ENCODE measurements at places on chromosomes 13 and 19.

DNA sequence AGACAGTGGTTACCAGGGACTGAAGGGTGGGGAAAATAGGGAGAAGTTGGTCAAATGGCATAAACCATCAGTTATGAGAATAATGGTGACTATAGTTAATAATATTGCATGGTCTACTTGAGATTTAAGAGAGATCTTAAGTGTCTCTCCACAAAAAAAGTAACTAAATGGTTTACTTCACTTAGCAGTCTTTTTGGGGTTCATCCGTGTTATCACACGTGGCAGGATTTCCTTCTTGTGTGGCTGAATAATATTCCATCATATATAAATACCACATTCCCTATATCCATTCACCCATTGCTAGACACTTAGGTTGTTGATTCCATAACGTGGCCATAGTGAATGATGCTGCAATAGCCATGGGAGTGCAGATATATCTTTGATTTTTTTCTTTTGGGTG, 967.0 kb downstream of the UQCRFS1 start:
- no peak for DNase-seq

DNA sequence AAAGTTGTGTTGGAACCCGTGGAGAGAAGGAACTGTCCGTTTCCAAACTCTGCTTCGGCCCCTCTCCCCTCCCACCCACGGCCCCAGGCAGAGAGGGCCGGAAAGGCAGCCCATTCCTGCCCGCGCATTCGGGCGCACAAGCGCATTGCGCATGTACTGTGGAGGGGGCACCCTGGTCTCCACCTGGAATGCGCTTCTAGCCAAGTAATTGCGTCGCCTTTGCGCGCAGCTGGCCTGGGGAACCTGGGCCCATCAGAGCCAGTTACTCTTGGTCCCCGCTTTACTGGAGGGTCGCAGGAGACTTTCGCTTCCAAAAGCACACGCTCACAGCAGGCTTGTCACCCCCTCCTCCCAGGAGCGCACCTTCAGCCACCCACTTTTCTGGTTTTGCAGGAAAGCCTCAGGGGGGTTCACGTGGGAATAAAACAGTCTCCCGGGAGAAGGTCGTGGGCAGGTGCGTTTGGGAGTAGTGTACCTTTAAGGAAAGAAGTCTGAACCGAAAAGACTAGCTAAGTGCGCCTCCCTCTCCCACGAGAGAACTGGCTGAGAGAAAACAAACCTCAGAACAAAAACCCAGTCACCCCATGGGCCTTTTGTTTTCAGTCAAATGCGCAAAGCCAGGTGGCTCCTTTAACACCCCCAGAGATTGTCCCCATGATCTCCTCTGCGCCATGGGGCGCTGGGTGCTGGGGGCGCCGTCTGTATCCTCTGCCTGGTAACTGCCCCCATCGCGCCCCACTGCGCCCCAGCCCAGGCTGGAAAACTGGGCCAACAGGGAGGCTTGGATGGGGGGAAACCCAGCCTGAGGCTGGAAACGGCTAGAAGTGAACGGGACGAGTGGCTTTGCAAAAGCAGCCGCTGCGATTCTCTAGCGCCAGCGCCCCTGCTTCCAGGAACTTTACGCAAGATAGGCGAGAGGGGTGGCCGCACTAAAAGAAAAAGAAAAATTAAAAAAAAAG, 28.5 kb downstream of the GSX1 start:
- DNase-seq = no peak

GRCh38 chr19:8659905-8660304, 29.5 kb downstream of the NFILZ start:
- no peak for DNase-seq

- no peak for DNase-seq
These were observed 311.9 kb downstream of the MTUS2 start for GRCh38 chr13:29131881-29132668.

All from activated CD4-positive, alpha-beta T cell treated with anti-CD3 and anti-CD28 coated beads, Interleukin-2, amount 50 U/mL, for 1 hour (primary cell).